ENCODE measurements at places on chromosomes 13 and 19.

GRCh38 chr19:17954401-17954800 lies 12.5 kb upstream of the KCNN1 start:
- no peak for DNase-seq

- no peak for DNase-seq
These were observed 621.6 kb downstream of the GPC6 start for GRCh38 chr13:93848247-93848646.

DNA sequence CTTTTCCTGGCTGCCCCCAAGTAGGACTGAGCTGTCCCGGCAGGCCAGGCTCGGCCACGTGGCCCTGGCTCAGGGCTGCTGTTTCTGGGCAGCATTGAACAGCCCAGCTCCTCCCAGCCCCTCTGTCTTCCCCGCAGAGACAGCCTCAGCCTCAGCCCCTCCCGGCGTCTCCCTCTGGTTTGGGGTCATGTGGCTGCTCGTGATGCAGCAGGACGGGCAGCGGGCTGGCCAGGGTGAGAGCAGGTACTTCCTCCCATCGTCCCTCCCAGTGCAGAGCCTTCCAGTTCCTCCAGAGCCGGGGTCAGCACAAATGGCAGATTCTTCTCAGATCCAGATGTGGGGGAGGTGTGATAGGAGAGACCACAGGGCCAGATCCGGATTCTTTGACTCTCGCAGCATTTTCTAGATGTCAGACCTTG lies 114.6 kb downstream of the KDM4B start:
- no peak for DNase-seq

- DNase-seq = peak; percentile 26
These were observed 1.4 kb downstream of the EFNB2 start for GRCh38 chr13:106533943-106534638.

DNA sequence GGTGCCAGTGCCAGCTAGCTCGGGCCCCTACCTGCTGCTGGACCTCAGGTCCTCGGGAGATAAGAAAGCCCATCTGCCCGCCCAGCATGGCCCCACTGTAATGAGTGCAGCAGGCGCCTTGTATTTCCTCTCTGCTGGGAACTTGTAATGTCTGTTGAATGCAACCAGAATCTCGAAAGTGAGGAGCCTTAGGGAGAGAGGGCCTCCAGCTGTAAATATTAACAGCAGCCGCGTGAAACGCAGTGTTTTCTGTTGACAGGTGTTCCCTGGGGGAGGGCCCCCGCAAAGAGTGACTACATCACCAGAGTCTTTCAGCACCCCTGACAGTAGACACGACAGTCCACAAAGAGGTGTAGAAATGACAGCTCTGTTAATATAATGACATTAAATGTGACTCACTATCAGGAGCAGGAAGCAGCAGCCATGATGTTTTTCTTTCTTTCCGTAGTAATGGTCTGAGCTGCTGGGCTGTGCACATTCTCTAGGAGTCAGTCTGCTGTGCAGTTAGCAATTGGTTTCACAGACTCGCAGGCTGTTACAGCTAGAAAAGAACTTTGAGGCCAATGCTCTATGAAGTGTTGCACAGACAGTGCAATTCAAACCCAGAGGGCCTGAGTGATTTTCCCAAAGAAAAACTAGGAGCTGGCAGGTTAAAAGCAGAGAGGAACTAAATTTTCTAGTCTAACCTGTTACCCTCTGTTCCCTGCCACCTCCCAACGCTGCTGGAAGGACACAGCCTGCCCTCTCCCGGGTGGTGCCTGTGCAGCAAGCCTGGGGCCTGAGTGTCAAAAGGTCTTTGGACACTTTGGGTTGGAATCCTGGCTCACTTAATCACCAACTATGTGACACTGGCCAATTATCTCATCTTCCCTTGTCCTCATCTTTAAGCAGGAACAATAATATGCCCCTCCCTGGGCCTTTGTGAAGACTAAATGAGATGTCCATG lies 58.6 kb upstream of the WASF3 start:
- DNase-seq = no peak

GRCh38 chr19:13794398-13794756 lies 866 bp upstream of the ZSWIM4 start:
- DNase-seq = no peak

Measured in posterior cingulate gyrus (tissue), 11 donors.